ENCODE measurements at places on chromosomes 16 and 17.

GRCh38 chr17:1592751-1593629 lies 30.4 kb upstream of the PITPNA start:
- no peak for DNase-seq

DNA sequence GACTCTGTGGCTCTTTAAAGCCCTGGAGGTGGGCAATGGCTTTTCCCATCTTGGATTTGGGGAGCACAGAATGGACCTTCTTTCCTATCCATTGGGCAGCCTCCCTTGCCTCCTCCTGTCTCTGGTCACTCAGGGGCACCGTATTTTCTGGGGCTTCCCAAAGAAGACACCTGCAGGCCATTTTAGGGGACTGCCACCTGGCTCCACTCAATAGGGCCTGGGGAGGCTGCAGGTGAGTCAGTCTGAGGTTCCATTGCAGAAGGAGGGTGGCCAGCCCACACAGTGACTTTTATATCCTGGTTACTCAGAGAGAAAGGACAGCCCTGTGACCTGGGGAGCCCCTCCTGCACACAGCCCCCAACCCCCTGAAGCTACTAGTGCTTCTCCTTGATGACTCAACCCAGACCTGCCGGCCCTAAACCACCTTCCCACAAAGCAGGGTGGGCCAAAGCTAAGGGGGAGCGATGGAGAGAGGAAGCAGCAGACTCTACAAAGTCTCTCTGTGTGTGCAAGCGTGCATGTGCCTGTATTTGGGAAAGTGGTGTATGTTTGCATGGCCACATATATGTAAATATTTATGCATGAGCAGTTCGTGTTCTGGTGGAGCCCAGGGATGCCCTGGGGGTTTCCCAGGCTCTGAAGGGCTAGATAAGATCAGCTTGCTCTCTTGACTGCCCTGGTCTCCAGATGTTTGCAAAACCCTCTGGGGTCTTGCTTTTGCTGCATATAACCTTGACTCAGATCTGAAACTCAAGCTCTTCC lies 5.0 kb downstream of the CX3CL1 start:
- DNase-seq: no peak

DNA sequence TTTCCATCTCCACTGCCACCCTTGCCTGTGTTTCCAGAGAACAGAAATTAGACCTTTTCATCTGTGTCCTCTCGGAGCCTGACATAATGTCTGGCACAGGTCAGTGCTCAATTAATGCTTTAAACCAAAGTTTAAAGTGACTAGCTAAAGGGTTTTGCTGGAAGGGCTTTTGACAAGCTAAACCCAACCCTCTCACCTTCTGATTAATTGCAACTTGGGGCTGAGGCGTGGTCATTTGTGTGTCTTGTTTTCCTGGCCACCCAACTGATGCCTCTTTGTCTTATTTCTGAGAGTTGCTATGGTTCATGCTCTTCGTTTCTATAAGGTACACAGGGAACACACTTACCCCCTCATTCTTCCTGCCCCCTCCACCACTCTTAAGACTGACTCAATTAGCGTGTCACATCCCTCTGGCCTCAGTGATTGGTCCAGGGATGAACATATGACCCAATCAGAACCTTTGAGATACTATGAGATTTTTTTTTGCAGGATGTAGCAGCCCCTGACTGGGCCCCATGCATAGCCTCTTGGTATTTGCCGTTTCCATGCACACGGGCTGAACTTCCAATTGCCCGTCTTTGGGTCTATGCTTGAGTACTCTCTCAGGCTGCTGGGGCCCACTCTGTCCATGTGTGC lies 15.8 kb upstream of the BRD7 start:
- no peak for DNase-seq

- no peak for DNase-seq
Observed at GRCh38 chr17:40554646-40555295, 10.5 kb downstream of the CCR7 start.

DNA sequence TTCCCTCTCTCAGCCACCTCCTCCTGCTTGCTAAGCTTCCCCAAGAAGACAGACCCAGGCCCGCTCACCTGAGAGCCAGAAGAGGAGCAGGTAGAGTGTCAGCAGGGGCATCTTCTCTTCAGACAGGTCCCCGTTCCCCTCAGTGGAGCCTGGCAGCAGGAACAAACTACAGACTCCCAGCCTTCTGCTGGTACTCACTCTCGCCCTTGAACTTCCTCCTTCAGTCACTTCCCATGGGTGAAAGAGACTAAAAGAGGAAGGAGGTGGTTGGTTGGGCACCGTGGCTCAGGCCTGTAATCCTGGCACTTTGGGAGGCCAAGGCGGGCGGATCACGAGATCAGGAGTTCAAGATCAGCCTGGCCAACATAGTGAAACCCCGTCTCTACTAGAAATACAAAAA lies at the start of gene CD300LF:
Gene CD300LF, minus strand, starts transcription at position 168 of the 400 bp plus-strand sequence. Its CDS starts 57 bp downstream, at position 111.
- DNase-seq: no peak

DNA sequence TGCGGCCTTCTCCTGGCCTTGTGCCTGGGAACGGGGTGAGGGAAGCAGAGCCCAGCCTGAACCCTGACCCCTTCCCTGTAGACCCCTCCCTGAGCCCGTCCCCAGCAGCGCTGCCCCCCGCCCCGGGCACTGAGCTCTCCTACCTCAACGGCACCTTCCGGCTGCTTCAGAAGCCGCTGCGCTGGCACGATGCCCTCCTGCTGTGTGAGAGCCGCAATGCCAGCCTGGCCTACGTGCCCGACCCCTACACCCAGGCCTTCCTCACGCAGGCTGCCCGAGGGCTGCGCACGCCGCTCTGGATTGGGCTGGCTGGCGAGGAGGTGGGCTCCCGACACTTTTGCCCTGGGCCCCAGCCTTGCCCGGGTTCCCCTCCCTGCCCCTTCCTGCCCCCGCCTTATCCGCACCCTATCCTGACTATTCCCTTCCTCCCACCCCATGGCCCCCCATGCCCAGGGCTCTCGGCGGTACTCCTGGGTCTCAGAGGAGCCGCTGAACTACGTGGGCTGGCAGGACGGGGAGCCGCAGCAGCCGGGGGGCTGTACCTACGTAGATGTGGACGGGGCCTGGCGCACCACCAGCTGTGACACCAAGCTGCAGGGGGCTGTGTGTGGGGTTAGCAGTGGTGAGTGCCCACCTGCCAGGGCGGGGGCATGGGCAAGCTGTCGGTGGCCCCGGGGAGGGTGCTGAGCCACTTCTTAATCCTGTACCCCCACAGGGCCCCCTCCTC lies 62.1 kb downstream of the MRC2 start:
- DNase-seq: no peak

GRCh38 chr17:10251212-10251948 lies 53.0 kb upstream of the GAS7 start:
- no peak for DNase-seq

DNA sequence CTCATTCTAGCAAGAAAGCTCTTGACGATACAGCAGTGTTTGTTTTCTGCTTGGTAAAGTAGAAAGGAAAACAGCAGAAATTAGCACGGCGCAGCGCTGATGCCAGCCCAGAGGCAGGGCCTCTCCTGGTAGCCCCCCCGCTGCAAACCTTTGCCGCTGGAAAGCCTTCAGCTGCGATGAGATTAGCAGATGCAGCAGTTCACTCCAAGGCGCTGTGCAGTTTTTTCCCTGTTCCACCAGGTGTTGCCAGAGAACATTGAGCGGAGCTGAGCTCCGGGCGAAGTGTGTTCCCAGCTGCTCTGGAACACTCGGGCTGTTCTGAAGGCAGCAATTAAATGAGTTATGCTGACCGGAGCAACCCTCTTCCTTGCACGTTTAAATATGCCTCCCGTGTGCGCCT lies 72.5 kb downstream of the RBFOX1 start:
- no peak for DNase-seq

DNA sequence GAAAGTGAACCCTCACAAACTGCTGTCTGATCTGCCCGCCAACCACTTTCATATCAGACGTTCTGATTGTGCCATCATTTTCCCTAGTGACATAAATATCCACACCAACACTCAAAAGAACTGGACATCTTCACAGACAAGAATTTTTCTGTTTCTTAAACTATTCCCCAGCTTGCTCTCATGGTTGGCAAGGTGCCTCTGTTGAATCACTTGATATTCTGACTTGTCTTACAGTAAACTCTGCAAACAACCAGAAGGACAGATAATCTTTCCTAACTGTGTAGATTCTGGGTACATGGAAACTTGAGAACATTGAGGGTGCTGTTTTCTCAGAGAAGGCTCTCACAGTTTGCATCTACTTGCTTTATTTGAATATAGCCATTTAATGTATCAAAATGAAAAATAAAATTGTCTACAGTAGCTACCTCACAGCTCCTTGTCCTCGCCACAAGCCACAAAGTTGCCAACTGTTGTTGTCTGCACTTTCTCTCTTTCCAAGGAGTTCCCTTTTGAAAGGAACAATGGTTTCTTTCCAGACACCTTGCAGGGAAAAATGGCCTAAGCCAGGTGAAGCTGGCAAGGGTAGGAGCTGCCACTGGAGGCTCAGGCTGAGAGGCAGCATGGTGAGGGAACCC lies 46.0 kb upstream of the ADAMTS18 start:
- DNase-seq: no peak

GRCh38 chr17:54194268-54194667 lies 371.5 kb downstream of the KIF2B start:
- DNase-seq: no peak

DNA sequence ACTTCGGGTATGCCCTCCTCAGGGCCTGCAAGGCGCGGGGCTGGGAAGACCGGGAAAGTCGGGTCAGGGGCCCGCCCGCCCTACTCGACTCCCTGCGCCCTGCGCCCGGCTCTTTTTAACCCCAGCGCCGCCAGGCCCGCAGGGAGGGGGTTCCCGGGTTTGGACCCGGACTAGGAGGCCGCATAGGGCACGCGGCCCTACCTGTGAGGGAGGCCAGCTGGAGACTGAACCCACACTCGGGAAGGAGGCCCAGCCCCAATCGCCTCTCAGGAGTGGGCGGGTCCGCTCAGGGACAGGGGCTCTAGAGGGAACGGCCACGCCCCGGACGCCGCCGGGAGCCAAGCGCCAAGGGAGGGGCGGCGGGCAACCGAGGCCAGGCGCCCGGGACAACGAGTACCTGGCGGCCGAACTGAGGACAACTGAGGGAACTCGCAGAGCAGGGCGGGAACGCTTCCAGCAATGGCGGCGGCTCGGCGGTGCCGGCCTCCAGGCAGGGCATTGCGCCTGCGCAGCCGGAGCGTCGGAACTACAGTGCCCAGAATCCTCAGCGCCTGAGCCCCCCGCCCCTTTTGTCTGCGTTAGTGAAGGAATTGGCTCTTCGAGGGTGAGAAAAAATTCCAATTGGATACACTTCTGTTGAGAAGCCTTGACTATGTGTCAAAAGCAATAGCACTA lies at the start of gene ZNF624:
Gene ZNF624, minus strand, starts transcription at position 484 of the 675 bp plus-strand sequence.
- DNase-seq: peak; percentile 89

DNA sequence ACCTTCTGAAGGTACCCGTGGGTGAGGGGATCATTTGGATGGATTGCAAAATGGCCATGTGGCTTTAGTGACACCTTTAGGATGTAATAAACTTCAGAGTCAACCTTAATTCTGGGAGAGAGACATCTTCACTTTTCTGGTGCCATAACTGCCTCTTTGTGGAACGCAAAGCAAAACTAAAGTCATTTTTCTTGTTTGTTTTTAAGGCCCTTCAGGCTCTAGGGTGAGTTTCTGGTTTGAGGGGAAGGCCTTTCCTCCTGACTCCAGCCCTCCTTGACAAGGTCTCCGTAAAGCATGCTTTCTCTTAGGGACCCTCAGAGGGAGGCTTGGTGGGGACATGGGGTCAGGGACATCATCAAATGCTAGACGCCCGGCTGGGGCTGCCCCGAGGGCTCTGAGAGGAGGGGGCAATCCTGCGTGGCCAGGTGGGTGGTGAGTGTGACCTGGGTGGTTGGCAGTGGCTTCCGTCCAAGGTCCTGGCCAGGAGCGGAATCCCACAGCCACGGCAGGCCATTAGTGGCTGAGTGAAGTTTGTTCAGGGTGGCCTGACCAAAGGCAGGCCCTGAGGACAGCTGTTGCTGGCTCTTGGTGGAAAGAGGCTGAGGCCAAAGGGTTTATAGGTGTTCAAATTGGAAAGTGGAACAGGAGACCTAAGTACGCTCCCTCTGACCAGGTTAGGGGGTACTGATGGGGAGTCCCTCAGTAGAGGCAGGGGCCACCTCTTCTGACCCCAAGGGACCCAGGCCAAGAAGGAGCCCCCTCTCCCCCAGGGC lies 112.2 kb downstream of the METRNL start:
- no peak for DNase-seq

GRCh38 chr17:68127914-68128313 lies 92.4 kb downstream of the KPNA2 start:
- DNase-seq: no peak

DNA sequence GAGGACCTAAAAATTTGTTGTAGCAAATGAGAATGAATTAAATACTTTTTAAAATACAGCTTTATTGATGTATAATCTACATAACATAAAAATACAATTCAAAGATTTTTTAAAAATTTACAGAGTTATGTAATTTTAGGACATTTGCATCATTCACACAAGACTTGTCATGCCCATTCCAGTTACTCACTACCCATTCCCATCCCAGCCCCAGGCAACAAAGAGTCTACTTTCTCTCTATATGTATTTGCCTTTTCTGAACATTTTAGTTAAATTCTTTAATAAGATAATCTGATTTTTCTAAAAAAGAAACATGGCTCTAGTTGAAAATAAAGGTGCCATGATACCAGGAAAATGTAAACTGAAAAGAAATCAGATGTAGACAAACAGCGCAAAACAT lies 354.2 kb downstream of the PMP22 start:
- DNase-seq: no peak

DNA sequence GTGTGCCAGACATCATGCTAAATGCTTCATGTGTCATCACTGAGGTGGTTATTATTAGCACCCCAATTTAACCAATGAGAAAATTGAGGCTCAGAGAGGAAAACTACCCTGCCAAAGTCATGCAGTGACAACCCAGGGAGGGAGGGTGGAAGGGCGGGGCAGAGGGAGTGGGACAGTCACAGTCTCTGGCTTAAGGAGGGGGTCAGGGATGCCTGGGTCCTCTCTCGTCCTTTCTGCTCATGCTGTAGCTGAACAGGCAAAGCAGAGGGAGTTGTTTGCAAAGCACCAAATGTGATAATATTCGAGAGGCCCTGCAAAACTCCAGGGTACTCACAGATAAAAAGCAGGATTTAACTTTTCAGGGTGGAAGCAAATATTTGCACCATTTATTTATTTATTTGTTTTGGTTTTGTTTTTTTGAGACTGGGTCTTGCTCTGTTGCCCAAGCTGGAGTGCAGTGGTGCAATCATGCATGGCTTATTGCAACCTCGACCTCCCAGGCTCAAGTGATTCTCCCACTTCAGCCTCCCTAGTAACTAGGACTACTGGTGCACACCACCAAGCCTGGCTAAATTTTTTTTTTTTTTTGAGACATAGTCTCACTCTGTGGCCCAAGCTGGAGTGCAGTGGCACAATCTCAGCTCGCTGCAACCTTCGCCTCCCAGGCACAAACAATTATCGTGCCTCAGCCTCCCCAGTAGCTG lies 47.9 kb upstream of the NKD1 start:
- no peak for DNase-seq

GRCh38 chr17:28575126-28575795 lies 1.4 kb downstream of the ALDOC start:
- no peak for DNase-seq

- no peak for DNase-seq
Observed at GRCh38 chr16:68073902-68074760, 11.0 kb upstream of the NFATC3 start.

DNA sequence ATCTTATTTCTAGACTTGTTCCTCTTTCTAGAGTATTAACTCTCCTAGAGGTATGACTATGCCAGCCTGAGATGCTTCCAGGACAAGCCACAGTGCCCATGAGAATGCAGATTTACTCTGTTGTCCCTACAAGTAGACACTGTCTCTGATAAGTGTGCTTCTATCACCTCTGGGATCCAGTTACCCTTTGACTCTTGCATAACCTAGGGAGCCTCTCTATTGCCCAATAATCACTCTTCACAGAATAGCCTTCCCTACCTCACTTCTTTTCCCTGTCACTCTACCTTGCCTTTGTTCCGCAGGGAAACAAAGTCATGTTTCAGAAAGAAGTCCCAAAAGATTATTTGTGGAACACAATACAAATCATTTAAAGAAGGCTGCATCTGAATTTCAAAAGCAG lies 1.6 kb upstream of the KRT34 start:
- DNase-seq: no peak
